ENCODE measurements at places on chromosomes 3 and 15.

DNA sequence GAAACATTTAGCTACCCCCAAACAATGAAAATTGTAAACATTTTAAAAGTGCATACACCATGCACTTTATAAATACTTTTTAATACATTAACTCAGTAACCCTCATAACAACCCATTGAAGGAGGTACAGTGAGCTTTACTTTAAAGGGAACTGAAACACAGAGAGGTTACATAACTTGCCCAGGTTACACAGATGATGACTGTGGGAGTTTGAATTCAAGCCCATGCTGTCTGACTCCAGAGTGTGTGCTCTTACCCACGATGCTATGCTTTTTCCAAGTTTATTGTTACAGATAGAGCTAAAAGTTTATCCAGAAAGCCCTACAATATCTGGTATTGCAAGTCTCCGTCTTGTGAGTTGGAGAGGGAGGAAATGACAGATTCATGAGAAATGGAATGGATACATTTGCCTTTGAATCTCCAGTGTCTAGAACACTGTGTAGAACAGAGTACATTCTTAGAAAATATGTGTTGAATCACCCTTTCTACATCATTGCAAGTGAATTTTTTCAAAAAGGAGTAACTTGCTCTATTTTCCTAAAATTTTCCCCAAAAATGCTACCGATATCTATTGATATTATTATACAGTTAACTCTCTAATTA is 428.3 kb downstream of the NAALADL2 start:
- DNase-seq: no peak

- DNase-seq: no peak
Observed at GRCh38 chr3:151404316-151404715, 19.8 kb upstream of the P2RY12 start.

DNA sequence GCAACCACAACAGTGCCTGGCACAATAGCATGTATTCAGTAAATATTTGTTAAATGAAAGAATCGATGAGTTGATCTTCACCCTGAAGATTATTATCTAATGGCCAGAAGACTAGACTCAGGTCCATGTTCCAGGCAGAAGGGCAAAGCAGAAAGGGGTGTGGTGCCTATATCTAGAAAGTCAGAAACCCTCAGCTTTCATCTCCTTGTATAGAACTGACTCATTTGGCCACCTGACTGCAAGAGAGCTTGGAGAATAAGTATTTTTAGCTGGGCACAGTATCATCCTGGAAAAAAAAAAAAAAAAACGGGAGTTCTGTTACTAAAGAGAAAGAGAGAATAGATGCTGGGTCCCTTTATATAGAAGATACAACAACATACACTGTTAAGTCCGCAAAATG is 69.7 kb upstream of the SPRED1 start:
- DNase-seq: no peak

GRCh38 chr3:46090161-46090591 is 62.9 kb upstream of the XCR1 start:
- DNase-seq: peak; percentile 23

- DNase-seq: no peak
Observed at GRCh38 chr15:78204351-78205309, 29.7 kb downstream of the ACSBG1 start.

DNA sequence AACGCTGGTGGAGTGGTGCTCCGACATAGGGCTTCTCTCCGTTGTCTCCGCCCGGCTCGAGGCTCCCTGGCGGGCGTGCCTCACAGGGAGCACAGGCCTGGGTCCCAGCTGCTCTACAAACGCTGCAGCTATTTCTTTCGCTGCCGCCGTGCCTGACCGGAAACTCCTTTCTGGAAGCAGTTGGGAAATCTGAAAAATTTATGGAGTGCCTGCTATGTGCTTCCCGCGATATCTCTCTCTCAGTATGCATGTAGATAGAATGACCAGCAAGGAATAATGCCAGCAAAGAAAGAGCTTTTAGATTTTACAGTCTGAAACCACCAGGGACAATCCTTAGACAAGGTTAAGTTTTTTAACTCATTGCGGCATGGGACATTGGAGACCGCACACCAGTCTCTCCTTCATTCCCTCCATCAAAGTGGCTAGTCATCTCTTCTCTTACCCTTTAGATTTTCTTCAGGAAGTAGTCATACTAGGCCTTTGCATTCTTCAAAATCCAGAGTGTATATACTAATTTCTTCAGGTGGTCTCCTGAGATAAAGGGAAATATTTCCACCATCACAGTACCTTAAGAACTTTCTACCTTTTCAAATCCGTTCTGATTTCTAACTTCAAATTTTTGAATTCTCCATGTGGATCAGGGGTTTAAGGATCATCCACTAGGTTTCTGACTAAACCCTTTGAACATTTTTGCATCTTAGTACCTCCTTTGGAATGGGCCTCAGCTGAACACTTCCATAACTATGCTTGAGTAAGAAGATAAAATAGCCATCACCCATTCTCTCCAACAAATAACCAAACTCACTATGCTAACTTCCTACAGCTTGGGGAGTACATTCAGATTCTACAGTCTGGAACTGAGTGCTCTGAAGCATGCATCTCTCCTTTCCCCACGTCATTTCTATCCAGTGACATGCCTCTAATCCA is 1.1 kb upstream of the NPHP3 start:
- DNase-seq: no peak

- DNase-seq: no peak
Observed at GRCh38 chr3:96434651-96435050, 379.7 kb upstream of the EPHA6 start.

GRCh38 chr3:104556372-104557078 is 810.2 kb upstream of the ALCAM start:
- DNase-seq: no peak

GRCh38 chr3:114394551-114394950 is 100.7 kb downstream of the TIGIT start:
- DNase-seq: no peak

- DNase-seq: no peak
Observed at GRCh38 chr15:42732095-42732827, 4.7 kb downstream of the CDAN1 start.

DNA sequence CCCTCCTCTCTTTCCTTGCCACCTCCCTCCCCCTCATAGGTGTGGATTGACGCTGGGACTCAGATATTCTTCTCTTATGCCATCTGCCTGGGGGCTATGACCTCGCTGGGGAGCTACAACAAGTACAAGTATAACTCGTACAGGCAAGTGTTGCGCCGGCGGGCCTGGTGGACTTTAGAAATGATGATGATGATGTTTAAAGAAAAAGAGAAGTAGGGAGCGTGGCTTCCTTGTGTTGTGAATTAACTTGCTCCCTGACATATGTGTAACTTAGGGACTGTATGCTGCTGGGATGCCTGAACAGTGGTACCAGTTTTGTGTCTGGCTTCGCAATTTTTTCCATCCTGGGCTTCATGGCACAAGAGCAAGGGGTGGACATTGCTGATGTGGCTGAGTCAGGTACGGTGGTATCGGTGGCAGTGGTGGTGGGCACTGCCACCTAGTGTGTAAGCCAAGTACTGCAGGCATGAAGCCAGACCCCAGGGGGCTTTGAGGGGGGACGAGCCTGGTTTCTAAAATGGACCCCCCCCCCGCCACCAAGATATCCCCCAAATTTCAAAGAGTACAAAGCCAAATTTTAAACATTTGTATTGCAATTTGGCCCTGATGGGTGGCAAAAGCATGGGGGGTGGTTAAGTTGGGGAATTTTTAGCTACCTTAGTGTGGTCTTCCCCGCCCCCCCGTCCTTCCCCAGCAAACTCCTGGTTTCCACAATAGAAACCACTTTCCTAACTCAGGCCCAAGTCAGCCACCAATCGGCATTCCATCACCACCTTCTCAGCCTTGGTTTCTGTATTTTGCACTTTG is 65.6 kb downstream of the SLC6A6 start:
- peak; percentile 43 for DNase-seq

DNA sequence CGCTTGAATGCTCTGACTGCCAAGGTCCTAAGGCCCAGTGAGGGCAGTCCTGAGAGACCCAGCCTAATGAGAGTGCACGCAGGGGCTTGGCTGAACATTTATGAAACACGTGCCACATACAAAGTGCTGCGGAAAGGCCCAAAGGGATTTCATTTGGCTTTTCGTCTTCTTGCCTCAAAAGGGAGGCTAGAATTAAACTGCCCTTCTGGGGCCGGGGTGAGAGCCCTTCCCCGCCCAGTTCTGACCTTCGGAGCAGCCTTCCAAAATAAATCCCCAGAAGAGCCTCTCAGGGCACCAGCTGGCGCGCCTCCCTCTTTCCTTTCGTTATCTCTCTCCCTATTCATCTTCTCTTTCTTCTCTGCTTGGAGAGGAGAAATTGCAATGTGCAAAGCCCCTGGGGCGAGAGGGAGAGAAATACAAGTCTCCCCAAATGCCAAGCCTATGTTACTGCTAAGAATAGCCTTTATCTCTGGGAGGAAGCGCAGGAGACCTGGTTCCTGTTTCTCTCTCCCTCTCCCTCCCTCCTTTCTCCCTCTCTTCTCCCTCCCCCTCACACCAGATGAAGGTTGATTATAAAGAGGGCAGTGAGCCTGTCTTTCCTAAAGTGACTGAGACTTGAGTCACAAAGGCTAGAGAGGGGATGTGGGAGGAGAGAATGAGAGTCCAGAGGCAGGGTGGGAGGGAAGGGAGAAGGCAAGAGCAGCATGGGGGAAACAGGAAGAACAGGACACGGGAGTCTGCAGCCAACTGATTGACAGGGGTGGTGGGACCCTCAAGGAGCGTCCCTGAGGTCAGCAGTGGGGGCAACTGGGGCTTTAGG is 36.7 kb upstream of the NDUFB4 start:
- DNase-seq: peak; percentile 2

DNA sequence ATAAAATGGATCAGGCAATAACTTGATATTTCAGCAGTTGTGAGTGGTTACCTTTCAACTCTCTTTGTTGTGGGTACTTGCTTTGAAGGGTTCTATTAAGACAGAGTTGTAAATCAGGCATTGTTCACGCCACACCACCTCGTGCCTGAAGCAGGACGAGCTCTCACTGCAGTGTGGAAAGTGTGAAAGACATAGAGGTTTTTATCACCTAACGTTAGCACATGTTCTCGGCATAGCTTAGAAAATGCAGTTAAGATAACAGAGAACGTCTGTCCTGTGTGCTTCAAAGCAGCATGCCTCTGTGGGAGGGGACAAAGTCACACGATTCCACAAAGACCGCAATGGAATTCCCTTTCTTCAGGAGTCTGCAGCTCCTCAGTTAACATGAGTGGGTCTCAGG is 7.8 kb downstream of the ADAMTS17 start:
- no peak for DNase-seq

GRCh38 chr3:67685499-67685898 is 31.1 kb upstream of the SUCLG2 start:
- no peak for DNase-seq

DNA sequence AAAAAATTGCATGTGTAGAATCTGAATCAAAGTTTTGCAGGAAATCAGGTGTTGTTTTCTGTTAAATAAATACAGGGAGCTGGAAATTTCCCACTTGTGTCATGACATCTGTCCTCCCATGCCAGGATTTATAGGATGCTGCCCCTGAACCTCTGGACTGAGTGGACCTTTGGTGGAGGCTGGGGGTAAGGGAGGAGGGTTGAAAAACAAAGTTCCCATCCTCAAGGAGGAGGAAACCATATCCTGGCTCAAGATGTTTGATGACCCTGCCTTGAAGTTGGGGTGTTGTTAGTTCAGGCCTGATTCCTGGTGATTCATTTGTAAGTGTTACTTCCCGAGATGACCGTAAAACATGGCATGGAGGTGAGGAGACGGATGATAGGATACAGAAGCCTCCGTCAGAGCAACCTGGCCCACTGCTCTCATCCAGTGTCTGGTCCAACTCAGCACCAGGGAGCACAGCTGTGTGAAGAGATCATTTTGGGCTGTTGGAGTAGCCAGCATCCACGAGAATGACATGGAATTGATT is 223.6 kb downstream of the CACNA2D3 start:
- DNase-seq: no peak

GRCh38 chr3:155554777-155555451 is 190.0 kb downstream of the PLCH1 start:
- DNase-seq: no peak

- DNase-seq: no peak
Observed at GRCh38 chr3:152213203-152213602, 55.5 kb upstream of the MBNL1 start.

GRCh38 chr3:33543601-33544000 is 103.4 kb upstream of the UBP1 start:
- no peak for DNase-seq

DNA sequence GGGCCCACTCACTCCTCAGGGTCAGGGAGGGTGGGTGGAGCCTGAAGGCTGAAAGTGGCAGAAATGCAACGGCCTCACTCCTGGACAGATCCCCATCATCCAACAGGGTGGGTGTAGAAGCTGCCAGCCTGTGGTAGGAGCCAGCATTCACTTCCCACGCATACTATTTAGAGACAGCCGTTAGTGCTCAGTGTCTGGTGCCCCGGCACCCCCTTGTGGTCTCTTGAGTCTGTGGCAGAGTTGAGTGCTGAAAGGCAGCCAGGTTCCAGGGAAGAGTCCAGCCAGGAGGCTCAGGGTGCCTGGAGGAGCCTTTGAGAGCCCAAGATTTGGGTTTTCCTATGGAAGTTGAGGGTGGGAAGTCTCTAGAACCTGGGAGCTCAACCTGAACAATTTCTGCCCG is 2.1 kb upstream of the GNAT1 start:
- peak; percentile 33 for DNase-seq

GRCh38 chr3:158569794-158570193 is 1.2 kb upstream of the MLF1 start:
- DNase-seq: no peak

- DNase-seq: no peak
Observed at GRCh38 chr3:151538456-151539393, 77.9 kb upstream of the IGSF10 start.

DNA sequence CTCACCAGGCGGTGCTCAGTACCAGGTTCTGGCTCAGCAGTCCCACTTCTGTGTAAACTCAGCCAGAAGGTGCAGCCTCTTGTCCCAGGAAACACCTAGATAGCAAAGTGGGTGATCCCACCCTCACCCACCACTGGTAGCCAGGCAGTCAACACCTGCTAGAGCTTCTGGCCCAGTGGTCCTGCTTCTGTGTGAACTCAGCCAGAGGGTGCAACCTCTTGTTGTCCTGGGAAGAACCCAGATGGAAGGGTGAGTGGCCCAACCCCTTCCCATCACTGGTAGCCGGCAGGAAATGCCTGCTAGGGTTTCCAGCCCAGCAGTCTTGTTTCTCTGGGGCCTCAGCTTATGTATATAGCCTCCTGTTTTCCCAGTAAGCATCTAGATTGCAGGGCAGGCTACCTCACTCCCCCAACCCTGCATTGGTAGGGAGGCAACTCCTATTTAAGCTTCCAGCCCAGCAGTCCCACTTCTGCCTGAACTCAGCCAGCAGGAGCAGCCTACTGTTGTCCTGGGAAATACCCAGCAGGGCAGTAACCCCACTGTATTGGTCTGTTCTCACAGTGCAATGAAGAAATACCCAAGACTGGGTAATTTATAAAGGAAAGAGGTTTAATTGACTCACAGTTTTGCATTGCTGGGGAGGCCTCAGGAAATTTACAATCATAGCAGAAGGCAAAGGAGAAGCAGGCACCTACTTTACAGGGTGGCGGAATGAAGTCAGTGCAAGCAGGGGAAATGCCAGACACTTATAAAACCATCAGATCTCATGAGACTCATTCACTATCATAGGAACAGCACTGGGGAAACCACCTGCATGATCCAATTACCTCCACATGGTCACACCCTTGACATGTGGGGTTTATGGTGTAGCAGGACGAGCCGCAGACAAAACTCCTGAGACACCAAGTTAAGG is 110.6 kb downstream of the DTWD1 start:
- DNase-seq: no peak

GRCh38 chr15:65349338-65349737 is 28.5 kb downstream of the IGDCC3 start:
- DNase-seq: no peak

GRCh38 chr3:57354768-57355167 is 62.3 kb upstream of the ASB14 start:
- DNase-seq: no peak
